LHCN-M2 (cell line): ENCODE measurements at places on chromosomes 2 and 18. TPM values are rescaled to one million over a fixed set of nuclear protein-coding genes. Genes with fewer than 3 reads are reported as not detected.

GRCh38 chr2:110869472-110870446, 137.4 kb downstream of the ACOXL start:
- peak; percentile 69 for DNase-seq

The VSNL1 gene
- 0.98 and 2.4 TPM in 2 replicates for total RNA-seq

The TEX44 gene
- total RNA-seq: not detected in 2 replicates

The PRSS56 gene
- 0.40 and 0.71 TPM in 2 replicates for total RNA-seq

GRCh38 chr18:396251-396555, 104.3 kb downstream of the COLEC12 start:
- no peak for DNase-seq

- DNase-seq: no peak
These were observed 217.7 kb downstream of the MCFD2 start for GRCh38 chr2:46697830-46698323.

The MYO7B gene
- total RNA-seq: 0.13 and 0.29 TPM in 2 replicates

The SERPINB5 gene
- total RNA-seq: not detected in 2 replicates

GRCh38 chr2:54903736-54904554, 146.3 kb downstream of the RTN4 start:
- DNase-seq: peak; percentile 100

GRCh38 chr2:31227711-31228125, 6.2 kb upstream of the EHD3 start:
- no peak for DNase-seq

The GDF7 gene
- not detected in 2 replicates for total RNA-seq

GRCh38 chr18:54479365-54479764, 111.7 kb upstream of the DYNAP start:
- DNase-seq: peak; percentile 2

The SERPINB7 gene
- total RNA-seq: 7.2 and 12.6 TPM in 2 replicates

The LYPD1 gene
- total RNA-seq: not detected in 2 replicates
